CD8-positive, alpha-beta memory T cell (primary cell): ENCODE measurements at places on chromosomes 11 and 22. TPM values are rescaled to one million over a fixed set of nuclear protein-coding genes. Genes with fewer than 3 reads are reported as not detected.

DNA sequence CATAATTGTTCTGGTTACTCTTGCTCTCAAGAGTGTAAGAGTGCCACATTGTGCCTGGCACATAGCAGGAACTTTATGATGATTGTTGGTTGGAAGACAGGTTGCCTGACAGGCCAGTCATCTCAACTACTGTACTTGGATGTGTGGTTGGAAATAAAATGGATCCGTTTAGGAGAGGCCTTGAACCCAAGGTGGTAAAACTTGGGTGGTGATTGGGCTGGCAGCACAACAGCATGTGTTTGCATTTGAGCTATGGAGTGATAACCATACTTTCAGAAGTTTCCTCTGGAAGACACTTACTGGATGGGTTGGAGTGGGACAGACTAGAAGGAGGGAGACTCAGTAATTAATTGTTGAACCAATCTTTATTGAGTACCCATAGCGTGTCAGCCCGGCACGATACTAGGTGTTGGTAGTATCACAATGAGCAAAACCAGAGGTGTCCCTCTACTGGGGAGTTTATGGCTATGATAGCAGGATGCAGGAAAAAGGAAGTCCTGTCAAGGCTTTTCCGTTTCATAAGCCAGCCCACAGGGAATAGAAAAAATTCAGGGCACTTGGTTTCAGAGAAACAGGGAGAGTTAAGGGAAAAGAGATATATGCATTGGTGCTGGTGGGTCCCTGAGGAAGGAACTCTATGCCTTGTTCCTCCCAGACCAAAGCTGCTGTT is 3.1 kb upstream of the TMEM109 start:
- no peak for DNase-seq

DNA sequence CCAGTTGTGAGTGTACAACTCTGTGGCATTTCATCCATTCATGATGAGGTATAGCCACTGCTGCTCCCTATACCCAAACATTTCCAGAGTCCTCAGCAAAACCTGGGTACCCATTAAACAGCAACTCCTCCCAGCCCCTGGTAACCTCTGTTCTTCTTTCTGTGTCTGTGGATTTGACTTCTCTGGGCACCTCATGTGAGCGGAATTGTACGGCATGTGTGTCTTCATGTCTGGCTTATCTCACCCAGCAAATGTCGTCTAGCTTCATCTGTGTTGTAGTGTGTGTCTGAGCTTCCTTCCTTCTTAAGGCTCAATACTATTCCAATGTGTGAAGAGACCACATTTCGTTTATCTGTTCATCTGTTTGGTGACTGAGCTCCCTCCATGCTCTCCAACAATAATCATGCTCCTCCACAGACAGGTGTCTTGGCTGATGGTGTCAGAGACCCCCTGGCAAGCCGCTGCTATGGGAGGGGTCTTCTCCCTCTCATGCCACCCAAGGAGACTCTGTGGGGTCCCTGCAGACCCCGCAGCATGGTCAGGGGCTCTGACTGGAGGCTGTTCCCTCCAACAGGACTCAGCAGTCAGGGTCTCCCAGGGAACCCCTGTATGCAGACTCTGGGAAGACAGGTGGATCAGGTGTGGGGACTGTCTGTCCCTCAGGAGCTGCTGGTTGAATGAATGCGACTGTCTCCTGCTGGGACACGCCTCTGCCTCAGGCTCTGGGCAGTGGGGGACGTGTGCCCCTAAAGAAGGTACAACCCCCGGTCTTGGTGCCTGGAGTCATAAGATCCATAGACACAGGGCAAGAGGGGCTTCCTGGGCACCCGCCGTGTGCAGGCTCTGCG is 52.7 kb downstream of the SMIM38 start:
- no peak for DNase-seq

- DNase-seq, result no peak
These were observed 20.5 kb upstream of the CCDC134 start for GRCh38 chr22:41779929-41780505.

Gene YAP1
- total RNA-seq, result 0.42 TPM

- DNase-seq, result no peak
These were observed 763 bp upstream of the MS4A7 start for GRCh38 chr11:60377401-60378136.

Gene SHANK2
- total RNA-seq, result not detected

Gene GLB1L3
- 3.0 TPM for total RNA-seq

- no peak for DNase-seq
These were observed 55.9 kb upstream of the DRD2 start for GRCh38 chr11:113531083-113531482.

Gene INS
- total RNA-seq, result not detected

DNA sequence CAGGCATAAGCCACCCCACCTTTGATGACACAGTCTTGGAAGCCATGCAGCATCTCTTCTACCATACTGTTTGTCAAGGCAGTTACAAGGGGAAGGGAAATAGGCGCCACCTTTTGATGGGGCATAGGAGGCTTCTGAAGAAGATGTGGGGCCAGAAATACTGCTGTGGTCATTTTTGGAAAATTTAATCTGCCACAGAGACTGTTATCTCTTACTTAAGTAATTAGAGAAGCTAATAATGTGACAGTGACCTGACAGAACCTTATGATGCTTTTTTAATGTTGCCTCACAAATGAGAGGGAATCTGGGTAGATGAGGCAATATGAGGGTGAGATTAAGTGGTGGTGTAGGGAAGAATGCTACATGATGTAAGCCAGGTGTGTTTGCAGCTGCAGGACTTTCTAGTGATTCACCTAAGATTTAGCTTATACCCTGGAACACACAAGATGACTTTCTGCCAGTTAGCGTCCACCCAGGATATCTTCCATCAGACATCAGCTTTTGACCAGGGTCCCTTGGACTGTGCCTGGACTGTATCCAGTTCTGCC is 34.3 kb upstream of the ADORA2A start:
- DNase-seq, result no peak

- DNase-seq, result no peak
These were observed 111.3 kb upstream of the PAX6 start for GRCh38 chr11:31922450-31922849.

DNA sequence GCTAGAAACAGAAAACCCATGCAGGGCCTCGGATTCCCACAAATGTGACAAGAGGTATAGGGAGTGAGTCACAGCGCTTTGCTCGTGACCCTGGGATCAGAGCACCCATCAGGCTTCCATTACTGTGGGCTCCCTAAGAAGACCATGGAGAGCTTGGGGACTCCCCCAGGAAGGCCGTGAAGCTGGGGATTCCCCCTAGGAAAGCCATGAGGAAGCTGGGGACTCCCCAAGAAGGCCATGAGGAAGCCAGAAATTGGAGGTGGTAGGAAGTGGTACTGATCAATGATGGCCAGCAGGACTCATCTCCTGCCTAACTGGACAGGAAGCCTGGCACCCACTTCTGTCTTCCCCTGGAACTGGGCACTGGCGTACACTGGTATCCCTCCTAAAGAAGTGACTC is 10.1 kb upstream of the DCPS start:
- no peak for DNase-seq

Gene FGF19
- not detected for total RNA-seq

GRCh38 chr22:28882878-28883656 is at the start of gene ZNRF3:
Gene ZNRF3, plus strand, starts transcription at chr22:28883572. Its CDS starts 195 bp downstream, at chr22:28883767.
- DNase-seq, result peak; percentile 85

- no peak for DNase-seq
These were observed 331.2 kb downstream of the METTL15 start for GRCh38 chr11:28439403-28439802.

DNA sequence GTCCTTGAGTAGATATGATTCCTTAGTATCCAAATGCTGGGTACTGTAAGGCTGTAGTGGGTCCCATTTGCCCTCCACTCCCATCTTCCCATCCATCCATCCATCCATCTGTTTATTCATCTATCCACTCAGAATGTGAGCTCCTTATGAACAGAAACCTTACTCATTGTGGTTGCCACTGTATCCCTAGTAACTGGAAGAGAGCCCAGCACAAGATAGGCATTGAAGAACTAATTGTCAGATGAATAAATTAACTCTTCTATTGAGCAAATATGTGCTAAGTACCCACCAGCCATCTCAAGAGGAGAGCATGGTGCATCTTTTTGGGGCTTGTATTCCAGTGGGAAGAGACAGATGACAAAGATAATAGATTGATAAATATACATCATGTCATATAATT is 86.4 kb upstream of the SEZ6L start:
- no peak for DNase-seq

Gene PELI3
- total RNA-seq, result 5.3 TPM

Gene QSER1
- 10.6 TPM for total RNA-seq

DNA sequence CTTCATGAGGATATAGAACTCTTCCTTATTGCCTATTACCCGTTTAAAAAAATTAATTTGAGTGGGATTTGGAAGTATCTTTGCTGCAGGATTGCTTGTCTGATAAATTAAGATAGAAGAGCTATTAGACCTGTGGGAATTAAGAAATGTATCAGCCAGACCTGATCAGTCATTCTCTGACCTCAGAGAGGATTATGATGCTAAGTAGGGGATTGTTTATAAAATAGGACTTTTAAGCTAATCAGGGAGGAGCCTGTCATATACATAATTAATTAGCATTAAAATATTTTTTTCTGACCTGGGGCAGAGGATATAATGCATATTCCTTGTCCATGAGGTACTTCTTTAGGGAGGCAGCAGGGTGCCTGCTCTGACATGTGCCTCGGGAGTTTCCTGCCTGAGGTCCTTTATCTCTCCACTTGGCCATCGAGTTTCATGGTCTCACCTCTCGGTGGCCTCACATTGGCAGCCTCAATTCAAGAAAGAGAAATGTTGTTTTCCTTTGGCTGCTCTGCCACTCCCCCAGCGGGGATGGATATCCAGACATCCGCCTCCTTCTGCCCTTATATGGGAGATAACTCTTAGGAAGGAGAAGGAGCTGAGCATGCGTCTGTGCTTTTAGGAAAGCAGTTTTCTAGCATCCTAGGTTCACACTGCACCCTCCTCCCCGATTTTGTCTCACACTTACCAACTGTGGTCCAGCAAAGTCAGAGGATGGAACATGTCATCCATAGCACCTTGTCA is 41.1 kb downstream of the DIXDC1 start:
- DNase-seq, result no peak

DNA sequence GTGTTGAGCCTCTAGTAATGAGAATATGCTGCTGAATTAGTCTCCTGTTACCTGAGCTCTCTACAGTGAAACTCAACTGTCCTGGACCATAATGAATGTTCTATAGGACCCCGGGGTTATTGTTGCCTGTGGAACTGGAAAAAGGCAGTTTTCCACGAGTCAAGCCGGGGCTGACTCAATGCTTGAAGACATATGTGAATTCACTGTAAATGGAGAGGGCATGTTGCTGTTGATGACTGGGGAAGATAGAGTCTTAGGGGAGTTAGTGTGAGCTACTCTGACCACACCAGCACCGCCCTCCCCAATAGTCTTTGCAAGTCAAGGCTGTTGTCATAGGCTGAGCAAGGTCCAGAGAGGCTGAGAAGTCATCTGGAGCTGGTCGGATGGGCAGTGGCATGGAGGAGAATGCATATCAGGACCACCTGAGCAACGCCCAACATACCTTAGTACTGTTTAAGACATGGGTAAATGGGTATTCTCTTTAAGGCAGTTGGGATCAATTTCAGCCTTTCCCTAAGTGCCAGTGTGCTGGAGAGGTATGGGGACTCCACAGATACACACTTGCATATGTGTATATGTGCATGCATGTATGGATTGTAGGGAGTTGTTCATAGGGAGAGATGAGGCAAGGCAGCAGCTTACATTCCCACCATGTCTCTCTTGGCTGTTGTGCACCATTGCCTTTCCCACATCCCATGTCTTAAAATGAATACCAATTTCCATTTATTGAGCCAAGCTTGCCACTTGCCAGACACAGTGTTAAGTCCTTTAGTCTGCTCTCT is 230.1 kb upstream of the NAV2 start:
- no peak for DNase-seq

DNA sequence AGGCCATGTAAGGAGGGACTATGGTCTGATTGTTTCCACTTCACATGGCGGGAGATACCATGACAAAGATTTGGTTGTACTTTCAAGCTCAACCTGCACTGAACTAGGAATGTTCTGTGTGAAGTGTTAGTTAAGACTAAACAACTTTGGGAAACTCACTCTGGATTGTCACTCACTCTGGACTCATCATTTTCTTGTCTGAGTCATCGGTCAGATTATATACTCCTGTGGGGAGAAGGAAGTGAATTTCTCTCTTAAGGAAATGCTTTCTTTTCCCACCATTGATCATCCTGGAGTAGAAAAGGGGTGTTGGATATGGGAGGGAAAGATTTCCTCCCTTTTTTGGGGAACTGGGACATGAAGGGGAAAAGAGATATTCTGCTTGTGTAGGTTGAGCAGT is 26.9 kb upstream of the CAT start:
- no peak for DNase-seq

Gene MS4A15
- total RNA-seq, result not detected

GRCh38 chr11:636511-637332 is at the start of gene DRD4:
Gene DRD4, plus strand, starts transcription at chr11:637269. Its CDS starts 36 bp downstream, at chr11:637305.
- no peak for DNase-seq

DNA sequence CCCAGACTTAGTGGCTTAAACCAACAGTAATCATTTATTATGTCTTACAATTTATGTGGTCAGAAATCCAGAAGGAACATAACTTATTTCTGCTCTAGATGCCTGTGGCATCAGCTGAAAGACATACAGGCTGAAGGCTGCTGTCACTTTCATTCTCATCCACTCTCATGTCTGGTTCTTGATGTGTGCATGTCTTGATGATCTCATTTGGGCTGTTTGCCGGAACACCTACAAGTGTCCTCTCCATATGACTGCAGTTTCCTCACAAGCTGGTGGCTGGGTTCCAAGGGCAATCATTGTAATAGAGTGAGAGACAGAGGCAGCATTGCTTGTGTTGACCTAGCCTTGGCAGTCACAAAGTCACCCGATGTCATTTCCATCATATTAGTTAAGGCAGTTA is 1375.9 kb upstream of the RAG2 start:
- no peak for DNase-seq

GRCh38 chr22:19807161-19807913 is 46.8 kb downstream of the TBX1 start:
- DNase-seq, result no peak

- DNase-seq, result peak; percentile 40
These were observed 31.2 kb downstream of the CD82 start for GRCh38 chr11:44596525-44597276.

- no peak for DNase-seq
These were observed 91.1 kb downstream of the BRD1 start for GRCh38 chr22:49736538-49736937.

DNA sequence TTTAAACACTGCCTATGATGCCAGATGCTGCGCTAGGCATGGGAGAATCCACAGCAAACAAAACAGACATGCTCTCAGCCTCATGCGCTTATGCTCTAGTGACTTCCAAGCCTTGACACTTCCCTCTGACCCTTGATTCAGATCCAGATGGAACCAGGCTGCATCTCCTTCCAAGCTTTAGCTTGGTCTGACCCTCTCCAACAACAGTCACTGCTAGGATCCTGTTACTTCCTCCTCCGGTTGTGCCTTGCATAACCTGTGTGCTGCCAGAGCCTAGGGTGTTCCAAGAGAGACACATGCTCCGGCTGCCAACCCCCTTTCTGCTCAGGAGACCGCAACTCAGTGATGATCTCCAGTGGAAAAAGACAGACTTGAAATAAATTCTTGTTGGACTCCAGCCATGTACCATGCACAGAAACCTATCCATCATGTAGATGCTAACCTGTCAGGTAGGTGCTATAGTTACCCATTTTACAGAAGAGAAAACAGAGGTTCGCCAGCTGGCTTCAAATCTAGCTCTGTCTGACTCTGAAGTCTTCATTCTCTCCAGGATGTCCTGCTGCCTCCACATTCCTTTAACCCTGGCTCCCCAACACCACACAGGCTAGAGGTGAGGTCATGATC is 136.3 kb upstream of the TEAD1 start:
- no peak for DNase-seq
